ENCODE measurements at places on chromosomes 12 and 14. TPM values are rescaled to one million over a fixed set of nuclear protein-coding genes. Genes with fewer than 3 reads are reported as not detected.

- no peak overlapping the region for H3K4me3 ChIP-seq
- no peaks in the 10 kb centered on the region for H3K36me3 ChIP-seq
- H3K4me1 ChIP-seq = no peaks in the 10 kb centered on the region
- H3K27ac ChIP-seq = peak overlapping the region; percentile 10
- no peaks in the 10 kb centered on the region for H3K27me3 ChIP-seq
Measured at GRCh38 chr14:22850944-22851764, 14.8 kb downstream of the MMP14 start.

DNA sequence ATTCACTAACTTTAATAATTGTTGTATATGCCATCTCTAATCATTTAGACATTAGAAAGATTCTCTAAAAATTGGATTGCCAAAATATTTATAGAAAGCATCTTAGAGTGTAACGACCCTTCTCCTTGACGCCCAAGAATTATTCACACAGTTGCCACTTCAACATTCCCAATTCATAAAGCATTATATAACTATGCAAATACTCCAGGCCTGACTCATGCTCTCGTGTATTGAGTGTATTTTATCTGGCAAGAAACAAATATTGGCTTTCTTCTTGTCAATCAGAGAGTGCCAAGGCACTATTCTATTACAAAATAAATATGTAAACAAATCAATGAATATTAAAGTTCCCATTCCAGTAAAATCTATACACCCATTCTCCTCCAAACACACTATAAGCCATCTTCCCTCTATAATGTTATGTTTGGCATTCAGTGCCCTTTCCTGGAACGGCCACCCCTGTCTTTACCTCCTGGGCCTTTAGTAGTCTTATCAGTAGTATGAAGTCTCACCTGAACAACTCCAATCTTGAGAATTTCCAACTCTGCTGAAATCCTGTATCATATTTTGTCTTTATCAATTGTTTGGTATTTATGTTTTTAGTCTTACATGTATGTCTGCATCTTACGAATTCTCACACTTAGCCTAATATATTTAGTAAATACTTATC, 182.6 kb downstream of the PIK3C2G start:
- no peak for DNase-seq
- H3K4me3 ChIP-seq = no peak overlapping the region

GRCh38 chr12:116385486-116386217, 108.2 kb upstream of the MED13L start:
- no peaks in the 10 kb centered on the region for H3K36me3 ChIP-seq
- DNase-seq = no peak
- H3K4me3 ChIP-seq = no peak overlapping the region
- no peak overlapping the region for H3K27ac ChIP-seq
- no peaks in the 10 kb centered on the region for H3K4me1 ChIP-seq

Gene GRIP1
- total RNA-seq = 3.4 TPM

Gene VDR
- 9.3 TPM for total RNA-seq

Data from aorta (tissue), 5 donors.